Caki2 (cell line): ENCODE measurements at places on chromosomes 4 and X.

DNA sequence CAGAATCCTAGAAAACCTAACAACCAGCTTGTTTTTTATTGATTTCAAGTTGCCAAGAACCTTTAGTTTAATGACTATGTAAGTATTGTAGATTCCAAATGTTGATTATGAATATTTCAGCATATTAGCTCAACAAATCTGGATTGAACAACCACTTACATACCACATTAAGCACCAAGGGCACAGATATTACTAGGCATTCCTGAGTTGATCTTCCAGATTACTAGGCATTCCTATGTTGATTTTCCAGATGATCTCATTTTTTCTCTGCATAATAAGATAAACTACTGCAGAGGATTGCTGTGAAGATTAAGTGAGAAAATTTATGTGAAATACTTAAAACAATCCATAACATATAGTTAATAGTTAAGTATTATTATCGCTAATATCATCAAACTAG lies 17.4 kb upstream of the DCAF8L1 start:
- DNase-seq, result no peak

GRCh38 chrX:53930515-53931380 lies 113.5 kb downstream of the PHF8 start:
- DNase-seq, result no peak

DNA sequence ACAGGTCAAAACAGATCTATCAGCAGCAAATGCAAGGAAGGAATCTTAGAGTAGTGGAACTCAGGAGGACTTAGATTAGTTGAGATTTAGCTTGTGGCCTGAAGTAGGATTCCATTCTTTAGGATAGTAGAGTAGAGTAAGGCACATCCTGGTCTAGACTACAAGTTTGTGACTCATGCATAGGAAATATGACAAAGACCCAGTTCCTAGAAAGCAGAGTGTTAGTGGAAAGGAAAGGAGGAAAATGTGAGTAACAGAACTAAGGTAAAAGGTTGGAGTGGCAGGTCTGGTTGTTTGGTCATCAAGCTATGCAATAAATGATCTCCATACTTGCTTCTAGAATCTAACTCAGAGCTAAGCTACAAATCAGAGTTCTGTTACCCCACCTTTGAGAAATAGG lies 595.0 kb downstream of the ACTRT1 start:
- DNase-seq, result no peak

DNA sequence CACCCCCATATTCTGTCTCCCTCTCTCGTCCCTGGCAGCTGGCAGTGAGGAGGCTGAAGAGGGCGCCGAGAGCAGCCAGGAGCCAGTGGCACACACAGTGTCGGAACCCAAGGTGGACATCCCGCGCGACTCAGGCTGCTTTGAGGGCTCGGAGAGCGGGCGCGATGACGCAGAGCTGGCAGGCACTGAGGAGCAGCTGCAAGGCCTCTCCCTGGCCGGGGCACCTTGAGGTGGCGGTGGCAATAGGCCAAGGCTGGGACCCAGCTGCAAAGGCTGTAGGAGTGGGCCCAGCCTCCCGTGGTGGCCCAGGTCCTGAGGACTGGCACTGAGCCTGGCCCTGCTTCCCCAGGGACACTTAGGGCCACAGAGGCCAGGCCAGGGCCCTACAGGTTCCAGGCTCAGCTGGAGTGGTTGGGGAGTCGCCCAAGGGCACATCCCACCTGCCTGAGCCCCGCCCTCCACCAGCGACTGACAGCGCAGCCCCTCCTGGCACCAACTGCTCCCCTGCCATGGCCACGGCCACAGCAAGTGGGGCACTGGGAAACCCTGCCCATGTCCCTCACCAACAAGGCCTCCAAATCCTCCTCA lies 13.9 kb downstream of the SASH3 start:
- no peak for DNase-seq

GRCh38 chrX:1388651-1389050 lies 3.3 kb downstream of the SLC25A6 start:
- DNase-seq, result no peak

DNA sequence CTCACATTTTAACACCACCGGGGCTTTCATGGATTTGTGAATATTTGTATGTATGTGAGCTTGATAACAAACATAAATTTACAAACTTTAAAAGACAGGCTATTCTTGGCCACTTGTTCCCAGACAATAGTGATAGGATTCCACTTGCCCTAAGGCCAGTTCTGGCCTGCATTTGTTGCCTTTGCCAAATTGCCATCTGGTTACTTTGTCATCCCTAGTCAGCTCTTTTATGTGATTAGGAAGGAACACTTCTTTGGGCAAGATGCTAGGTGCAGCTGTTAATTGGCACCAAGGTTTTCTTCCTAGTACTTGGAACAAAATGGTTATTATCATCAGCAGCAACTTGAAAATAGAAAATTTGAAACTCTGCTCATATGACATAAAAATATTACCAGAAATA lies 63.3 kb downstream of the CCSER1 start:
- DNase-seq, result no peak

DNA sequence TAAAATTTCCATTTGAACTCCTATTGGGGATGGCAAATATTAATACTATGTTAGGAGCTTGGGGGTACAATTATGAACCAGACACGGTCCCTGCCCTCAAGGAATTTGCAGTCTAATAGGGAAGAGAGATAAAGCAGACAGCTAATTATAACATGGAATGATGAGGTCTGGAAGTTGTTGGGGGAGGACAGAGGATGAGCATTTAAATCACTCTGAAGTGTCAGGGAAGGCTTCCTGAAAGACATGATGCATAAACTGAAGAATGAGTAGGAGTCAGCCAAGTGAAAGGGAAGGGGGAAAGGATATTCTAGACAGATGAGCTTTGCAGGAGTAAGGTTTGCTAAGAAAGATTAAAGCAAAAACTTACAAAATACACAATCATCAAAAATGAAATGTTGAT lies 15.9 kb downstream of the PLAC1 start:
- no peak for DNase-seq
